NCI-H1436 treated with DMSO at 0.1 percent for 48 hours (cell line): ENCODE measurements at places on chromosomes 1 and 21.

- DNase-seq, result no peak
Measured at GRCh38 chr1:91765880-91766443, 120.0 kb downstream of the TGFBR3 start.

DNA sequence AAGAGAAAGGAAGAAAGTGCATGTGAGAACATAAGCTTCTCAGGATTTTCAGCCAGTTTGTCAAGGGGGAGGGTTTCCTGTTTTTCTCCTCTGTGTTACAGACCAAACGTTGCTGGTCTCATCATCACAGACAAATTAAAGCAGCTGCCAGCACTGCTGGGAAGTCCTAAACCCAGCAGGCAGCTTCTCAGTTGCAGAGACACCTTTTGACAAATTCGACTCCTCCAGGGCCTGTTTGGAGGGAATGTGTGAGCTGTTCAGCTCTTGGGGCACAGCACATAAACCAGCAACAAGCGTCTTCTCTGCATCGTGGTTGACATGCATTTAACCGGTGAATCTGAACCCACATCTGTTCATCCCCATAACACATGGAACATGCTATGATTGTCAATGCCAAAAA is 454.6 kb upstream of the RUNX1 start:
- no peak for DNase-seq

DNA sequence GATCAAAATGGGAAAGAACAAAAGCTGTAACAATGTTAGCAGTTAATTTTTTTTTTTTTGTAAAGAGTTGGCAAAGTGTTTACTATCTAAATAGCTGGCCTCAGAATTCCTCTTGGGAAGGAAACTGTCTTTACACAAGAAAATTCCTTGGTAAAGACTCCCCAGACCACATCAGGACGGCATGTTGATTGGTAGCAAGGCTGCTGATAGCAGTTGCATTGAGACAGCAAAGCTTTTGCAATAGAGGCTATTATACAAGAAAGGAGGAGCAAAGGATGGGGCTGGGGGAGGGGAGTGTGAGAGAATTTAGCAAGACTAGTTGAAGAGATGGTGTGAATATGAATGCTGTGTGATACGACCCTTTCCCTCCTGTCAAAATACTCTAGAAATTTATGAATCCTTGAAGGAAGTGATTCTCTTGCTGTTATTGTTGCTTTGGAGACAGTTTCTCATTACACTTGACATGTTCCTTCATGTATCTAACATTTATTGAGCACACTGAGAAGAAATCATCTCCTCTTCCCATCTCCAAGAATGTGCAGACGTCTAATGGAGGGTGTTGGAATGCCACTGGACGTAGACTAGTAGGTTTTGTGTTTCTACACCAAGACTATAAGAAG is 355.6 kb downstream of the SIPA1L2 start:
- DNase-seq, result no peak

- no peak for DNase-seq
Measured at GRCh38 chr1:212700892-212701819, 1.5 kb upstream of the BATF3 start.

GRCh38 chr1:228197555-228198147 is 10.2 kb upstream of the OBSCN start:
- DNase-seq, result no peak

DNA sequence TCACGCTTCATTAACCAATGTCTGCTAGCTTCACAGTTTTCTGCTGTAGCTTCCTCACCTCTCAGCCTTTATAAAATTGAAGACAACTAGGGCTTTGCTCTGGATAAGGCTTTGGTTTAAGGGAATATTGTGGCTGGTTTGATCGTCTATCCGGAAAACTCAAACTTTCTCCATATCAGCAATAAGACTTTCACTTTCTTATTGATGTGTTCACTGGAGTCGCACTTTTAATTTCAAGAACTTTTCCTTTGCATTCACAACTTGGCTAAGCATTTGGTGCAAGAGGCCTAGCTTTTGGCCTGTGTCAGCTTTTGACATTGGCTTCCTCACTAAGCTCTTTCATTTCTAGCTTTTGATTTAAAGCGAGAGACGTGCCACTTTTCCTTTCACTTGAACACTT is 12.9 kb downstream of the COA6 start:
- DNase-seq, result no peak

DNA sequence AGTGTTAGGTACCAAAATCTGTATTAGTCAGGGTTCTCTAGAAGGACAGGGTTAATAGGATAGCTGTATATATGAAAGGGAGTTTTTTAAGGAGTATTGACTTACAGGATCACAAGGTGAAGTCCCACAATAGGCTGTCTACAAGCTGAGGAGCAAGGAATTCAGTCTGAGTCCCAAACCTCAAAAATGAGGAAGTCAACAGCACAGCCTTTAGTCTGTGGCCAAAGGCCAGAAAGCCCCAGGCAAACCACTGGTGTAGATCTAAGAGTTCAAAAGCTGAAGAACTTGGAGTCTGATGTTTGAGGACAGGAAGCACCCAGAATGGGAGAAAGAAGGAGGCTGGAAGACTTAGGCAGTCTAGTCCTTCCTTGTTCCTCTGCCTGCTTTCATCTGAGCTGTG is 487.5 kb upstream of the CHRM3 start:
- DNase-seq, result no peak

- no peak for DNase-seq
Measured at GRCh38 chr1:45545019-45545493, 5.6 kb upstream of the AKR1A1 start.

DNA sequence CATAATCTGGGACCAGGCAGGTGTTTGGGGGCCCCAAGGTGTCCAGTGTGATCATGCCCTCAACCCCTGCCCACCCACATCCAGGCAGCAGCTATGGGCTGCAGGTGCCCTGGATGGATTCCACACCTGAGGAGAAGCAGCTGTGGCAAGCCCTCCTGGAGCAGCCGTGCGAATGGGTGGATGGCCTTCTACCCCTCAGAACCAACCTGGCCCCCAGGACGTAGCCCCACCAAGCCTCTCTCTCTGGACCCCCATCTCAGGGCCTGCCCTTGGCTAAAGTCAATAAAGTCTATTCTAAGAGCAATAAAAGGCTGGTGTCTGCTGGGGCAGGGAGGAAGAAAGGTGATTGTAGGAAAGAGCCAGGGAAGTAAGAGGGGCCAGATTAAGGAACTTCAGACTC is 11.8 kb downstream of the SYTL1 start:
- no peak for DNase-seq

GRCh38 chr1:94471271-94471670 is 53.1 kb downstream of the ABCD3 start:
- no peak for DNase-seq

- no peak for DNase-seq
Measured at GRCh38 chr1:910881-911721, 12.6 kb upstream of the SAMD11 start.

DNA sequence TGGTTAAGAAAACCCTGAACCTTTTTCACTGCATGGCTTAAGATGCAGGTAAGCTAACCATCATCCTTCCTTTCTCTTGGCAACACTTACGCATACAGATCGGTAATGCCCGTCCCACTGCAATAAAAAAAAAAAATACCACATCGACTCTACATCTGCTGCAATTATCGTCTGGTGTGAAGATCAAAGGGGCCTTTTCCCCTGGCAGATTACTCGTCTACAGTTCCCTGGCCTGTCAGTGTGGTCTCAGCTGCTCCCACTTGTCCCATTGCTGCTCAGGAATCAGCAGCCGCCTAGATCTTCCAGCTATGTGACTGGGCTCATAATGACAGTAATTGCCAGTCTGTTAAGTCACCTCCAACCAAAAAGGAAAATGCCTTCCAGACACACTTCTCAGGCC is 133.1 kb downstream of the SETD4 start:
- DNase-seq, result no peak
